Muscle of leg (tissue), 16 donors: ENCODE measurements at places on chromosomes 2 and 18.

DNA sequence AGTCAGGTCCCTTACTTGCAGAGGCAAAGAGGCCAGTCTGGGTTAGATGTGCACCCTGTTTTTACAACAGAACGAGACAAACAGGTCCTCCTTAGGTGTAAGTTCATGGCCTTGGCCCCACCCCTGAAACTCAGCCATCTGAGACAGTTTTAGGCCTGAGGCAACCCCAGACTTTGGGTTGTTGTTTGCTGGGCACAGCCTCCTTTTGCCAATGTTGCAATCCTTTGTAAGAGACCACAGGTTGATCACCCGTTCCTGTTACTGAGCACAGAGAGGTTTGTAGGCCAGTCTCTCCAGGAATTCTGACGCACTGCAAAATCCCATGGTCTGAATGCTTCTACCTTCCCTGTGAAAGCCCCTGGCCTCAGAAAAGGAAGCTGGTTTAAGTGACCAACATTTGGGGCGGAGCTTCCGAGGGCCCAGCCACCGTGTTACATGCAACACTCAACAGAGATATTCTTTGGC lies 15.5 kb upstream of the IL1RN start:
- H3K27me3 ChIP-seq: no peaks in the 10 kb centered on the region
- no peaks in the 10 kb centered on the region for H3K36me3 ChIP-seq
- H3K4me1 ChIP-seq: no peaks in the 10 kb centered on the region

GRCh38 chr2:84653302-84653701 lies 137.0 kb downstream of the DNAH6 start:
- DNase-seq: no peak
- H3K27me3 ChIP-seq: no peaks in the 10 kb centered on the region
- no peak overlapping the region for H3K4me3 ChIP-seq
- no peak overlapping the region for H3K27ac ChIP-seq
- H3K4me1 ChIP-seq: no peaks in the 10 kb centered on the region
- H3K36me3 ChIP-seq: no peaks in the 10 kb centered on the region

DNA sequence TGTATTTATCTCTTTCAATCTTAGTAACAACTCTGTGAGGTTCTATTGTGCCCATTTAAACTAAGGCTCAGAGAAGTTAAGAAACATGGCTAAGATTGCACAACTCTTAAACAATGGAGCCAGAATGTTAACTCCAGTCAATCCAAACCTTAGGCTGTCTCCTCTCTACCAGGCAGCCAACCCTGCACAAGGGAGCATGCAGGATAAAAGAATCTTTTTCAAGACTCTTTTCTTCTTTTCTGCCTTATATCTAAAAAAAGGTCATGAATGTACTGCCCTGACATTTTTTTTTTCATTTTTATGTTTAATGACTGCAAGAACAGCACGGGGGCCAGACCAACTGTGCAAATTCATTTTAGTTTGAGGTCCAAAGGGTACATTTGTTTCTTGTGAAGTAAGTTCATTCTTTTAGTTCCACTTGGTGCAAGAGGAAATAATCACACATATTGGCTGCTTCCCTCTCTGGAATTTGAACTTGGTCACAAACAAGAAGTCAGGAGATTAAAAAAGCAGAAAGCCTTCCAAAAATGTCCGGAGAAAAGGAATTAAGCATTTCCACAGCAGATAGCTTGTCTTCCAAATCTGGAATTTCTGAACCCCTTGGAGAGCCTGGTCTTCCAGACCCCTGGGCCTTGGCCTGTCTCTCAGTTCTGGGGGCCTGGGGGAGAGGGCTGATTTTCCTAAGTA lies 96.0 kb upstream of the RIOK3 start:
- H3K27ac ChIP-seq: peak overlapping the region; percentile 82
- no peak overlapping the region for H3K4me3 ChIP-seq
- peaks cover 34% of the 10 kb centered on the region for H3K4me1 ChIP-seq
- peak; percentile 95 for DNase-seq
- H3K27me3 ChIP-seq: no peaks in the 10 kb centered on the region

- peaks cover 36% of the 10 kb centered on the region for H3K4me1 ChIP-seq
- no peaks in the 10 kb centered on the region for H3K36me3 ChIP-seq
- no peak overlapping the region for H3K4me3 ChIP-seq
- H3K27ac ChIP-seq: peak overlapping the region; percentile 70
- peak; percentile 87 for DNase-seq
Measured at GRCh38 chr2:237603718-237604362, 13.3 kb upstream of the RAB17 start.

- DNase-seq: no peak
- peaks cover 2% of the 10 kb centered on the region for H3K27me3 ChIP-seq
- no peak overlapping the region for H3K27ac ChIP-seq
- H3K4me3 ChIP-seq: no peak overlapping the region
- H3K4me1 ChIP-seq: no peaks in the 10 kb centered on the region
Measured at GRCh38 chr2:17867133-17867532, 11.3 kb upstream of the KCNS3 start.

GRCh38 chr2:229740279-229740678 lies 25.9 kb upstream of the DNER start:
- no peaks in the 10 kb centered on the region for H3K36me3 ChIP-seq
- no peak overlapping the region for H3K4me3 ChIP-seq
- no peak for DNase-seq
- no peaks in the 10 kb centered on the region for H3K4me1 ChIP-seq
- no peak overlapping the region for H3K27ac ChIP-seq

GRCh38 chr2:239295377-239296019 lies 105.3 kb downstream of the HDAC4 start:
- DNase-seq: no peak
- peaks cover 2% of the 10 kb centered on the region for H3K36me3 ChIP-seq
- H3K4me3 ChIP-seq: no peak overlapping the region
- H3K4me1 ChIP-seq: peaks cover 75% of the 10 kb centered on the region
- no peak overlapping the region for H3K27ac ChIP-seq

GRCh38 chr18:79394534-79395307 lies 1.0 kb upstream of the NFATC1 start:
- H3K36me3 ChIP-seq: no peaks in the 10 kb centered on the region
- peak overlapping the region; percentile 33 for H3K4me3 ChIP-seq
- peaks cover 34% of the 10 kb centered on the region for H3K27me3 ChIP-seq
- H3K27ac ChIP-seq: peak overlapping the region; percentile 98
- peaks cover 40% of the 10 kb centered on the region for H3K4me1 ChIP-seq

DNA sequence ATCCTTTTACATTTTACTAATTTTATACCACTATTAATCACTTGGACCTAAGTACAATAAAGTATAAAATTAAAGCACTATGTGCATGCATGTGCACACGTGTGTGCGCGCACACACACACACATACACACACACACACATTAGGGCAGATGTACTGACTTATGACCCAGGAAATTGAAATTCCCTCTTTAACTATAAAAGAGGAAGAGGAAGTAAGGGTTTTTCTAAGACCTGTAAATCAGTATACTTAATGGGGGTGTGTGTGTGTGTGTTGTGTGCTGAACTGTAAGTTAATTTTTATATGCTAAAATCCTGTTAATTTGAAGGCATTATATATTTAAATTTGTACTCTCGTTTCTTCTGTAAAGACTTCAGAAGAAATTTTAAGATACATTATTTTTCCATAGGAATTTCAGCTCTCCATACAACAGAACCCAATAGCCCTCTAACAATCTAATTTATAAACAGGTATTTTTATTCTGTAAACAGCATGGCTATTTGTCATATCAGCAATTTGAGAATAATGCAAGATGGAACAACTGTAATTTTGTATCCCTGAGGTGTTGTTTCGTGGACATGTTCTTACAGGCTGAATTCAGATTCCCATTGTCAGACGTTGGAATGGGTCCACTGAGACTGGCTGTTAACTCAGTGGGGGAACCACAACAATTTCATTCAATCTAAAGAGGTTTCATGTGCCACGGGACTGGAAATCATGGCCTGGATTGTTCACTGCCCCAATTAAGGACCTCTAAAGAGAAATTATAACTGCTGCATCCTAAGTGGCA lies 90.9 kb downstream of the PLA2R1 start:
- H3K4me1 ChIP-seq: peaks cover 2% of the 10 kb centered on the region
- no peaks in the 10 kb centered on the region for H3K36me3 ChIP-seq
- no peak for DNase-seq
- no peak overlapping the region for H3K27ac ChIP-seq

GRCh38 chr2:66587216-66587615 lies 152.3 kb downstream of the MEIS1 start:
- no peak overlapping the region for H3K4me3 ChIP-seq
- H3K27me3 ChIP-seq: peaks cover 31% of the 10 kb centered on the region
- DNase-seq: no peak
- H3K4me1 ChIP-seq: no peaks in the 10 kb centered on the region

DNA sequence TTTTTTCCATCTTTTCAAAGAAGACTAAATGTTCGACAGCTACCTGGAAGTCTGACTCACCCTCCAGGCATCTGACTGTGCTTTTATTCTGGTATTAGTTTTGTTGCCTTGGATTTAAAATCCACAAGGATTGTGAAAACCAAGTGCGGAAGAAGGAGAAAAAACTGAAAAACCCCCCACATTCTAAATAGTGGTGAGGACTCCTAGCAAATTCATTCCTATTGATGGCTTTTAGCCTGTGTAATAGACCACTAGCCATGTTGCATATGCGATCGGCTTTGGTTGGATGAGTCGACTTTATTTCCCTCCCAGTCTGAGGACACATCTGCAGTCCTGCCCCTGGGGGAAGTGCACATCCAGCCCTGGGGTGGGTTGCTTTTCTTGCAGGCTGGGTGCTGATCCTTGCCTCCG lies 16.9 kb downstream of the LDLRAD4 start:
- no peaks in the 10 kb centered on the region for H3K36me3 ChIP-seq
- peaks cover 3% of the 10 kb centered on the region for H3K27me3 ChIP-seq
- H3K27ac ChIP-seq: peak overlapping the region; percentile 90
- peak; percentile 88 for DNase-seq
- H3K4me1 ChIP-seq: peaks cover 38% of the 10 kb centered on the region

- H3K27ac ChIP-seq: no peak overlapping the region
- no peak for DNase-seq
- H3K36me3 ChIP-seq: no peaks in the 10 kb centered on the region
- peaks cover 8% of the 10 kb centered on the region for H3K27me3 ChIP-seq
- H3K4me3 ChIP-seq: no peak overlapping the region
Measured at GRCh38 chr2:29317801-29318485, 202.7 kb downstream of the CLIP4 start.

GRCh38 chr2:68767996-68768395 lies 33.4 kb downstream of the ARHGAP25 start:
- no peak overlapping the region for H3K27ac ChIP-seq
- H3K36me3 ChIP-seq: no peaks in the 10 kb centered on the region
- no peaks in the 10 kb centered on the region for H3K27me3 ChIP-seq
- DNase-seq: no peak
- H3K4me1 ChIP-seq: peaks cover 33% of the 10 kb centered on the region
- no peak overlapping the region for H3K4me3 ChIP-seq
